ENCODE measurements at places on chromosomes 7 and 10.

GRCh38 chr7:121576148-121576917 is 180.2 kb upstream of the FAM3C start:
- DNase-seq = no peak

- no peak for DNase-seq
Measured at GRCh38 chr7:81236560-81236959, 317.7 kb upstream of the SEMA3C start.

DNA sequence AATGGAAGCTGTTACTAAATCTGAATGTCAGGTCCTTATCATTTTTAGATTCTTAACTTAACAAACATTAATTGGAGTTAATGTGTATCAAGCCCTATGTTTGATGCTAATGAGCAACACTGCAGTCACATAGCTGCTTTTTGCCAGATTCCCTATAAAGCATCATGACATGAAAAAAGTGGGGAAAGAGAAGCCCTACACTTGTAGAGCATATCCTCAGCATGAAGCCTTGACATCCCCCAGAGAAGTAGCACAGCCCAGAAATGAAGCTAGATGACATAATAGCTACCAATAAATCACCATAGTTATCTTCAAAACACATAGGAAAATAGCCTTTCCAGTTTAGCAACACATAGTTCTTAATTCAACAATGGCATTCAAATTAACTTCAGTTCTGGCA is 49.2 kb upstream of the CDK1 start:
- no peak for DNase-seq

GRCh38 chr10:97798958-97799610 is 27.3 kb upstream of the SFRP5 start:
- no peak for DNase-seq

DNA sequence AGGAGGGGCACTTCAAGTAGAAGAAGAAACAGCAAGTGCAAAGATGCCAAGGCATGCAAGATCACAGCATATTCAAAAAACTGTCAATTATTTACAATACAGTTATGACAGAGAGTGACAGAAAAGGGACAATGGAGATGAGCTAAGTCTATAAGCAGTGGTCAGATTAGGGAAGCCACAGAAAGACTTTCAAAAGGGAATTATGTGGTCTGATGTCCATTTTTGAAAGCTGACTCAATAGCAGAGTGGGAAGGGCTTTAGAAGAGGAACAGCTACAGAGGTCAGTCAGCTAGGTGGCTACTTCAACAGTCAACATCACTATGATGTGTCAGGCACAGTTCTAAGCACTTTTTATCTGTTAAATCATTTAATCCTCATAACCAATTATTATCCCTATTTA is 45.2 kb upstream of the SPOCK2 start:
- DNase-seq = peak; percentile 78

GRCh38 chr7:116780966-116781365 is 81.4 kb upstream of the CAPZA2 start:
- no peak for DNase-seq
